ENCODE measurements at places on chromosomes 5 and 9.

DNA sequence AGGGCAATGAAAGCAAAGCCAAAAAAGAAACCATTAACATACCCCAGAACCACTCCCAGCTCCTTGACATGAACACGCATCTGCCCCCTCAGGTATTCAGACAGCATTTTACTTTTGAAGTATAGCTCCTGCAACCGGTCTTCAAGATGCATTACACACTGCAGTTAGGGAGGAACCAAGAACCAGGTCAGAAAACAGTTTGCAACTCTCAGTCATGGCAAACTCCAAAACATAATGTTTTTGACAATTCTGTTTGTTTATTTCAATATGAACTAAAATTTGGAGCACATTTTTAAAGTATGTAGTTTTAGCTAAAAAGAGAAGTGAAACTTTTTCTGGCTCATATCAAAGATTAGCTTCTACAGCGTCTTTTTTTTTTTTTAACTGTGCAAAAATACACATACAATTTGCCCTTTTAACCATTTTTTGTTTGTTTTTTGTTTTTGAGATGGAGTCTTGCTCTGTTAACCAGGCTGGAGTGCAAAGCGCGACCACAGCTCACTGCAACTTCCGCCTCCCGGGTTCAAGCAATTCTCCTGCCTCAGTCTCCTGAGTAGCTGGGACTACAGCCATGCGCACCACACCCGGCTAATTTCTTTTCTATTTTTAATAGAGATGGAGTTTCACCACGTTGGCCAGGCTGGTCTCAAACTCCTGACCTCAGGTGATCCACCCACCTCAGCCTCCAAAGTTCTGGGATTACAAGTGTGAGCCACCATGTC lies 12.2 kb upstream of the RAPGEF6 start:
- H3K27ac ChIP-seq, result no peak overlapping the region
- no peak for DNase-seq
- peaks cover 3% of the 10 kb centered on the region for H3K36me3 ChIP-seq

GRCh38 chr9:126490871-126491567 lies 122.7 kb upstream of the LMX1B start:
- H3K4me3 ChIP-seq, result no peak overlapping the region
- DNase-seq, result peak; percentile 67
- H3K36me3 ChIP-seq, result no peaks in the 10 kb centered on the region

GRCh38 chr9:91843093-91843492 lies 106.9 kb downstream of the ROR2 start:
- no peak for DNase-seq
- no peaks in the 10 kb centered on the region for H3K36me3 ChIP-seq
- H3K4me1 ChIP-seq, result peaks cover 12% of the 10 kb centered on the region
- peaks cover 25% of the 10 kb centered on the region for H3K27me3 ChIP-seq

GRCh38 chr9:136950656-136951276 lies 1.3 kb upstream of the LCN12 start:
- no peaks in the 10 kb centered on the region for H3K36me3 ChIP-seq
- H3K27me3 ChIP-seq, result no peaks in the 10 kb centered on the region

- no peaks in the 10 kb centered on the region for H3K4me1 ChIP-seq
- no peak overlapping the region for H3K4me3 ChIP-seq
- H3K27me3 ChIP-seq, result peaks cover 12% of the 10 kb centered on the region
- no peak overlapping the region for H3K27ac ChIP-seq
Observed at GRCh38 chr9:121688146-121688680, 36.8 kb downstream of the DAB2IP start.

DNA sequence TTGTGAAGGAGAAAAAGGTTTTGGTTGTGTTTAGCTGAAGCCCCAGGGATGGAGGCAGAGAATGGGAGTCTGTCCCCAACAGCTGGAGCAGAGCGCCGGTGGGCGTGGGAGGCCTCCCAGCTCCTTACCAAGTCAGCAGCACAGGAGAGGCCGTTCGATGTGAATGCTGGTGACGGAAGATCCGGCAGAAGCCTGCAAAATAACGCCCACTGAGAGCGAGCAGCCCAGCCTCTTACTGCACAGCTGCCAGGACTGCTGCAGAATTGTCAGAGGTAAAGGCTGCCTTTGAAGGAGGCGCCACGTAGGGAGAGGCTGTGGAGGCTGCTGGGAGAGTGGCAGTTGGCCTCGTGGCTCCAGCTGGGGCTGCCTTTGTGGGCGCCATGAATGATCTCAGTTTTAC lies 26.2 kb downstream of the ANGPTL2 start:
- no peaks in the 10 kb centered on the region for H3K36me3 ChIP-seq
- no peak overlapping the region for H3K27ac ChIP-seq
- no peaks in the 10 kb centered on the region for H3K4me1 ChIP-seq
- peaks cover 2% of the 10 kb centered on the region for H3K27me3 ChIP-seq
- no peak overlapping the region for H3K4me3 ChIP-seq

DNA sequence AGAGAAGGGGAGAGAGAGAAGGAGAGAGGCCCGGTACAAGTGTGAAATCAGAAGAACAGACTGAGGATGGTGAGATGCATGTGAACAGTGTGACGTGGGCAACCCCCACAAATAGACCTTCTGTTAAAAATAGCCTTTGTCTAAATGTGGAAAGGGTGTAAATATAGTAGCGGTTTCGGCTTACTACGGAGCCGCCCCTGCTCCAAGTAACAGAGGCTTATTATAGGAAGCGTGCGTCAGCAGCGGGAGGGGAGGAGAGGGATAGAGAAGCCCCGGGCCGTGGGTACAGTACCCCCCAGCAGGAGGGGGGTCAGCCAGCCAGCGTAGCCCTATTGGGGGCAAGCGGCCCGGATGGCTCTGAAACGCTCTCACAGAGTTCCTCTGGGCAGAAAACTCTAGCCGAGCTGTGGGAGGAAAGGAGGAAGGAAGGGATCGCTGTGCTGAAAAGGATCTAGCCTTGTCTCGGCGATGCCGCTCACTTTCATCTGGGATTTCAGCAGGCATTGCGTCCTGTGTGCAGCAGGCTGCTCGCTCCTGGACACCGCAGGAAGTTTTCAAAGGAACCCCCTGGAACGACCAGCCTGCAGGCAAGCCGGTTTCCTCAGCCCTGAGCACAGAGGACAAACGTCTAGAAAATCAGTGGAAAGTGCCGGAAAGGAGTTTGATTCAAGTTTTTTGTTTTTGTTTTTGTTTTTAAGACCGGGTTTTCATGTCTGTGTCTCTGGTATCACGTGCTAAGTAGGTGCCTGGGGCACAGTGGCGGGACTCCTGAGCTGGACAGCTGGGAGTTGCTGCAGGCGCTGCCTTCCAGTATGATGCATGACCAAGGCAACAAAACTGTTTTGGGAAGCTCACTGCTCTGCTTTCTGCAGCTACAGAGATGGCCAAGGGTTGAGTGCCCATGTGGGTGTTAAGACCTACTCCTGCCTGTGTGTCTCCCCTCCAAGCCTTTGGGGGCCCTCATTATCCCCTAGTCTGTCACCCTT lies 146.6 kb downstream of the SEC61B start:
- H3K4me3 ChIP-seq, result peak overlapping the region; percentile 65
- H3K36me3 ChIP-seq, result no peaks in the 10 kb centered on the region
- H3K27me3 ChIP-seq, result peaks cover 51% of the 10 kb centered on the region
- peaks cover 24% of the 10 kb centered on the region for H3K4me1 ChIP-seq

GRCh38 chr5:149679876-149680809 lies 50.0 kb upstream of the PPARGC1B start:
- no peak for DNase-seq
- H3K4me3 ChIP-seq, result no peak overlapping the region
- peaks cover 31% of the 10 kb centered on the region for H3K27me3 ChIP-seq
- H3K36me3 ChIP-seq, result no peaks in the 10 kb centered on the region
- H3K27ac ChIP-seq, result peak overlapping the region; percentile 12
- H3K4me1 ChIP-seq, result no peaks in the 10 kb centered on the region

Measured in activated T-cell treated with anti-CD3 and anti-CD28 coated beads, Interleukin-2, amount 50 U/mL, for 72 hours (primary cell).